Kidney (tissue), 22 donors: ENCODE measurements at places on chromosomes 16 and 17.

DNA sequence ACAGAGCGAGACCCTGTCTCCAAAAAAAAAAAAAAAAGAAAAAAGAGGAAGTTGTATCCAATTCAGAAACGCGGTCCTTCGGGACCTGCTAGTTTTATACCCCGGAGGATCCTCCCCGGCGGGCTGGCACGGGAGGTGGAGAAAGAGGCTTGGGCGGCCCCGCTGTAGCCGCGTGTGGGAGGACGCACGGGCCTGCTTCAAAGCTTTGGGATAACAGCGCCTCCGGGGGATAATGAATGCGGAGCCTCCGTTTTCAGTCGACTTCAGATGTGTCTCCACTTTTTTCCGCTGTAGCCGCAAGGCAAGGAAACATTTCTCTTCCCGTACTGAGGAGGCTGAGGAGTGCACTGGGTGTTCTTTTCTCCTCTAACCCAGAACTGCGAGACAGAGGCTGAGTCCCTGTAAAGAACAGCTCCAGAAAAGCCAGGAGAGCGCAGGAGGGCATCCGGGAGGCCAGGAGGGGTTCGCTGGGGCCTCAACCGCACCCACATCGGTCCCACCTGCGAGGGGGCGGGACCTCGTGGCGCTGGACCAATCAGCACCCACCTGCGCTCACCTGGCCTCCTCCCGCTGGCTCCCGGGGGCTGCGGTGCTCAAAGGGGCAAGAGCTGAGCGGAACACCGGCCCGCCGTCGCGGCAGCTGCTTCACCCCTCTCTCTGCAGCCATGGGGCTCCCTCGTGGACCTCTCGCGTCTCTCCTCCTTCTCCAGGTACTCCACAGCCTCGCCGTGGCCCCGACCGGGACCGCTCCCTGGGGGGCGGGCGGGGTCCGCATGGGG, at the start of gene CDH3:
Gene CDH3 (plus strand): TSS at position 596 of the 779 bp plus-strand sequence. CDS start 70 bp downstream, at position 666.
- DNase-seq, result peak; percentile 77

DNA sequence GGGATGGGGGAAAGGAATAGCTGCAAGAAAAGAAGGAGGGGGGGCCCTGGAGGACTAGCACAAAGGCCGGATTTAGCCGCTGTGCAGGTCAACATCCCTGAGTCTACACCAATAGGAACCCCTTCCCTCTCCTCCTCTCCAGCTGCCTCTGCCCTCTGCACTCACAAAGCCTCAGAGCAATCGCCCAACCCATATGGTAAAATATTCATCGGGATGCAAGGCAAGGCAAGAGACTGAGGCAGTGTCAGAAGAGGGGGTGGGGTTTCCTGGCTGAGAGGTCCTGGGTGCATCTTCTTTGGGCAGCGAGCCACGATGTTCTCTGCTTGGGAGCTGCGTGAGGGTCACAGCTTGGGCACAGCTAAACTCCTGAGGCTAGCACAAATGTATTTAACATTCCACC, 115.5 kb upstream of the NLRP1 start:
- no peak for DNase-seq

DNA sequence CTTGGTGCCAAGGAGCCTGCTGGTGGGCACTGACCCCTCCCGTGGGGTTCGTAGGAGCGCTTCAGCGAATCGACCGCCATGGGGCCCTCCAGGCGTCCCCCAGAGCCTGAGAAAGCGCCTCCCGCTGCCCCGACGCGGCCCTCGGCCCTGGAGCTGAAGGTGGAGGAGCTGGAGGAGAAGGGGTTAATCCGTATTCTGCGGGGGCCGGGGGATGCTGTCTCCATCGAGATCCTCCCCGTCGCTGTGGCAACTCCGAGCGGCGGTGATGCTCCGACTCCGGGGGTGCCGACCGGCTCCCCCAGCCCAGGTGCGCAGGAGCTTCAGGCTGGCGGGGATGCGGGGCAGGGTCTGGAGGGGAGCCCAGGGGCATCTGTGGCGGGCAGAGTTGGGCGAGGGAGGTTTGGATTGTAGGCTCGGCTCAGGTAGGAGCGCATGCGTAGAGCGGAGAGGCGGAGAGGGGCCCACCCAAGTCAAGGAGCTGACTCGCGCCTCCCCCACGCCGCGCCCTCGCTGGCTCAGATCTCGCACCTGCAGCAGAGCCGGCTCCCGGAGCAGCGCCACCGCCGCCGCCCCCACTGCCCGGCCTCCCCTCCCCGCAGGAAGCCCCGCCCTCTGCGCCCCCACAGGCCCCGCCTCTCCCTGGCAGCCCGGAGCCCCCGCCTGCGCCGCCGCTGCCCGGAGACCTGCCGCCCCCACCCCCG, 19.8 kb downstream of the FMNL1 start:
- DNase-seq, result peak; percentile 77

DNA sequence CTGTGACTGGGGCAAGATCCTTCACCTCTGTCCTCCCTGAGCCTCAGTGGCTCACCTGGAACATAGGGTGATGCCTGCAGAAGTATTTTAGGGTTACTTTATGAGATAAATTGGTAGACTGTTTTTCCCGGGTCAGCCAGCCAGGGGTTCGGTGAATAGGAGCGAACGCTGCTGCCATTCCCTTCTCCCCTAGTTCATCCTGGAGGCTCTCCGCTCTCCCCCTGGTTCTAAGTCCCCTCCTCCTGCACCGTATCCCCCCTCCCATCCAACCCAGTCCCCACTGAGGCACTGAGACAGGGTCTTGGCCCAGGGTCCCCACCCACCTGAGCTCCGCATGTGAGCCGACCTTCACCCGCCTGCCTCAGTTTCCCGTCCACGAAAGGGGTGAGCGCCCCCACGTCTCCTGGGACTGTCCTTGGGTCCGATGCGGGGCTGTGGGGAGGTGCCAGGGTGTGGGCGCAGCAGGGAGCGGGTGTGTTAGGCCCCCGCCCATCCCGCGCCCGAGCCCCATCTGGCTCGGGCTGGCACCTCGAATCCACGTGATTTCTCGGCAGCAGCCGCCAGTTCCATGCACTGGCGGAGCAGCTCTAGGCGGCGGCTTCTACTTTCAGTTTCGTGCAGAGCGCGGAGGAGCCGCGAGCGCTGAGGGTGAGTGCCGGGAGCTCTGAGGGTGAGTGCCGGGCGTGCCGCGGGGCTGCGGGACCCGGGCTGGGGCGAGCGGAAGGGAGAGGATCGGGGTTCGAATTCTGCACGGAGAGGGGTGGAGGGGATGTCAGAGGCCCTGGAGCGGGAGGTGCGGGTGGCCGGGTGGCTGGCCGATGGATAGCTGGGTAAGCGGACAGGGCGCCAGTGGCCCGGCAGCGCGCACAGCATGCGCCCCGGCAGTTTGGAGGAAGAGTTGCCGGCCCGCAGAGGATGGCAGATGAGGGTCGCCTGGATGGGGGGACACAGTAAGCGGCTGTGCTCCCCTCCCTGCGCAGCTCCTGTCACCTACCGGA, at the start of gene NLRC5:
Gene NLRC5 (plus strand): TSS at position 610 of the 998 bp plus-strand sequence. CDS start 31,156 bp downstream, outside the sequence.
- DNase-seq, result peak; percentile 71

DNA sequence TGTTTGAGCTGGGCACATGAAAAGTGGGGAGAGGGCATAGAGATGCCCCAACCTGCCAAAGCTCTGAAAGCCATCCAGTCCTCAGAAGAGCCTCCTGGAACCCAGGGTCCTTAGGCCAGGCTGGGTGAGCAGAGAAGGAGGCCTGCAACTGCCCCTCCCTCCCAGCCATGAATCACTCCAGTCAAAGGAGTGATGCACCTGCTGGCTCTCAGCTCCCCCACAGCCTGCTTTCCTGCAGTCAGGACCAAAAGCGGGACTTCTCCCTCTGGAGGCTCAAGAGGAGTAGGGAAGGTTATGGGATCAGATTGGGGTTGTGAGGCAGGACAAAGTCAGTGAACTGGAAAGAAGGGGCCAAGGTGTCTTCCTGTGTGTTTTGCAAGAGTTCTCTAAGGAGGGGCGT, 145.6 kb downstream of the TMEM132E start:
- DNase-seq, result peak; percentile 47

- DNase-seq, result peak; percentile 67
Measured at GRCh38 chr17:79921411-79922115, 82.3 kb upstream of the CBX4 start.

DNA sequence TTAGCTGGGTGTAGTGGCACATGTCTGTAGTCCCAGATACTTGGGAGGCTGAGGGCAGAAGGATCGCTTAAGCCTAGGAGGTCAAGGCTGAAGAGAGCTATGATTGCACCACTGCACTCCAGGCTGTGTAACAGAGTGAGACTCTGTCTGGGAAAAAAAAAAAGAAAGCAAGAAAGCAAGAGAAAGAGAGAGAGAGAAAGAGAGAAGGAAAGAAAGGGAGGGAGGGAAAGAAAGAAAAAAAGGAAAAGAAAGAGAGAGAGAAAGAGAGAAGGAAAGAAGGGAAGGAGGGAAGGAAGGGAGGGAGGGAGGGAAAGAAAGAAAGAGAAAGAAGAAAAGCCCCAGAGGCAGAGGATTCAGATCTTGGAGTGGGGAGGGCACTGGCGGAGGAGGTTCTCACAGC, 6.5 kb downstream of the DHX58 start:
- DNase-seq, result no peak
